ENCODE measurements at places on chromosomes 16 and 17. TPM values are rescaled to one million over a fixed set of nuclear protein-coding genes. Genes with fewer than 3 reads are reported as not detected.

GRCh38 chr17:27391427-27391826 is 64.8 kb upstream of the KSR1 start:
- no peak for DNase-seq

DNA sequence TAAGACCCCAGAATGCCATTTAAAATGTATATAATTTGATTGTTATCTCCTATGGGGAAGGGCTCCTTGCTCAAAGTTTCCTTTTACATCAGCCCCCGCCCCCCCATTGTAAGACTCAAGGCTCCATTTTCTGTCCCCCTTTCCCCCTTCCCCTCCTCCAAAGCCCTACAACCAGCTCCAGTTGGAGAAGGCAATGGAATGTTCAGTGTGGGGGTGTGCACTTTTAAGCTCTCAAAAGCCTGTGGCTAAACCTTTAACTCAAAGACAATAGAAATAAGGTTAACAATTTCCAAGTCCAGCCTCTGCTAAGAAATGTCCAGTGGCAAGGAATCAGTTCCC is 114.7 kb downstream of the NOG start:
- DNase-seq, result no peak

Gene LRRC75A
- total RNA-seq, result 2.4 TPM

GRCh38 chr17:61135782-61136181 is 263.9 kb upstream of the TBX2 start:
- DNase-seq, result no peak

DNA sequence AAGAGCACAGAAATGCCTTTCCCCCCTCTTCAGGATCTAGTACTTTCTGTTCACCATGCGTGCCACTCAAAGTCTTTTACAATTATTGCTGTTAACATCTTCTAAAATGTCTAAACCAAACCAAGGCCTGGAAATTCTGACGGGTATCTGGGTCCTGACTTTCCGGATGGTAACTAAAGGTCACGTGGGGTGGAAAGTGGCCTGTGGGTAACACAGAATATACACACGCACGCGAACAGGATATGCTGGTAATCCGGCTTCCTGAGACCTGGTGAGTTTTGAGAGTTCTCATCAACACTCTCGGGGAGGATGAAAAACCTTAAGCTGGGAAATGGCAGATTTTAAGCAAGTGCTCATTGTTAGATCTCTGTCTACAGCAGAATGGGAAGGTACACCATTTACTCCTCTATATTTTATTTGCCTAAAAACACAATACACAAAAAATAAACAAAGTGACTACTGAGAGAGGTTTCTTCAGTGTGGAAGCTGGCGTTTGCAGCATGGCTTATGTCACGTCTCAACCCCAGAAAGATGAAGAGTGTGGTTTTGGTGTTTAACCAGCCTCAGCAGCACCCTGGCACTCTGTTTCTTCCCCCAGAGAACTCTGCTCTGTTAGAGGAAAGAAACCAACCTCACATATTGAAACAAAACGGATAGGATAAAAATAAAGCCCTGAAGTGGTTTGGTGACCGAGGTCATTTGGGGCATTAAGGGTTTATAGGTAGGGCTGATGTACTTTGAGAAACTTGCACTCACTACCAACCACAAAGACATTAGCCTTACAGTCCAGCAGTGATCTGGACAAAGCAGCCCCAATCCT is 37.3 kb downstream of the SMG6 start:
- no peak for DNase-seq

DNA sequence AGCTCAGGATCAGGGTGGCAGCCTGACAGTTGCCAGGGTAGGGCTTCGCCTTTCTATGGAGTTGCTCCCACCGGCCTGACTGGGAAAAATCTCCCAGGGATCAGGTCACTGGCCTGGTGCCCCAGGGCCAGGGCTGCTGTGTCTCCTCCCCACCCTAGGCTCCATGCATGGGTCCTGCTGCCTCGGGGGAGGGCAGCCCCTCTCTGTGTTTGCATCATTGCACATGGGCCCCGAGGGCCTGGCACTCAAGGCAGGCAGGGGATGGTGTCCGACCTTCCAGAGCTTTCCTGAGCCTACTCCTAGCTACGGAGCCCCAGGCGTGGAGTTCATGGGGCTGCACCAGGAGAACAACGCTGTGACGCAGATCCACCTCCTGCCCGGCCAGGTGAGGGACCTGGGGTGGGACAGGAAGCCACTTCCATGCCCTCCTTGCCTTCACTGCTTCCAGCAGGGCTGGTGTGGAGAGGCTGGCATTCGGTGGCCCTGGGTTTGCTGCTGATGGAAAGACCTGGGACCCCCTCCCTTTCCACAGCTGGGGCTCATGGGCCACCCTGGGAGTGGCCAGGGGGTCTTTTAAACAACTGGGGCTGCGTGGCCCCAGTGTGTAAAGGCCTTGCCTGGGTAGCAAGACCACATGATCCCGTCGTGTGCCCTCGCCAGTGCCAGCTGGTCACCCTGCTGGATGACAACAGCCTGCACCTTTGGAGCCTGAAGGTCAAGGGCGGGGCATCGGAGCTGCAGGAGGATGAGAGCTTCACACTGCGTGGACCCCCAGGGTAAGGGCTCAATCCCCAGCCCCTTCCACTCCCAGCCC is 29.5 kb upstream of the MYO15B start:
- DNase-seq, result no peak

GRCh38 chr17:7834542-7834956 is 532 bp downstream of the KDM6B start:
- no peak for DNase-seq

- DNase-seq, result peak; percentile 34
Measured at GRCh38 chr17:20273741-20274500, 193.4 kb downstream of the LGALS9B start.

Gene NOG
- total RNA-seq, result not detected

Gene RCVRN
- total RNA-seq, result not detected

GRCh38 chr16:10386517-10387100 is 748 bp downstream of the ATF7IP2 start:
- peak; percentile 65 for DNase-seq

Gene TCAP
- total RNA-seq, result 1.9 TPM

DNA sequence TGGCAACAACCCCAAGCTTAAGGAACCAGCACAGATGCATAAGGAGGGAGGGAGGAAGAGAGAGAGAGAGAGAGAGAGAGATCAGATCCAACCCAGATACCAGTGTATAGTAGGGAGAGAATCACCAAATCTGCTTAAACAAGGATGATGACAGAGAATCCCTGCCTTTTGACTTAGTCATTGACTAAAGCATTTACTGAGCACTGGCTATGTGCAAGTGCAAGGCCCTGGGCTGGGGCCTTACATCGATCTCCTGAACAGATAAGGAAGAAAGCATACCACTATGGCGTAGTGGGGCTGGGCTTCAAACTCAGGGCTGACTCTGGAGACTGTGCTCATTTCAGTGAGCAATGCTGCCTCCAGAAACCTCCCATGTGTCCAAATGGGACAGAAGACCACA is 15.8 kb downstream of the TSNAXIP1 start:
- no peak for DNase-seq

- DNase-seq, result no peak
Measured at GRCh38 chr16:75323933-75324332, 72.5 kb upstream of the BCAR1 start.
